Endothelial cell (in vitro differentiated cells): ENCODE measurements at places on chromosomes 12 and 14. TPM values are rescaled to one million over a fixed set of nuclear protein-coding genes. Genes with fewer than 3 reads are reported as not detected.

DNA sequence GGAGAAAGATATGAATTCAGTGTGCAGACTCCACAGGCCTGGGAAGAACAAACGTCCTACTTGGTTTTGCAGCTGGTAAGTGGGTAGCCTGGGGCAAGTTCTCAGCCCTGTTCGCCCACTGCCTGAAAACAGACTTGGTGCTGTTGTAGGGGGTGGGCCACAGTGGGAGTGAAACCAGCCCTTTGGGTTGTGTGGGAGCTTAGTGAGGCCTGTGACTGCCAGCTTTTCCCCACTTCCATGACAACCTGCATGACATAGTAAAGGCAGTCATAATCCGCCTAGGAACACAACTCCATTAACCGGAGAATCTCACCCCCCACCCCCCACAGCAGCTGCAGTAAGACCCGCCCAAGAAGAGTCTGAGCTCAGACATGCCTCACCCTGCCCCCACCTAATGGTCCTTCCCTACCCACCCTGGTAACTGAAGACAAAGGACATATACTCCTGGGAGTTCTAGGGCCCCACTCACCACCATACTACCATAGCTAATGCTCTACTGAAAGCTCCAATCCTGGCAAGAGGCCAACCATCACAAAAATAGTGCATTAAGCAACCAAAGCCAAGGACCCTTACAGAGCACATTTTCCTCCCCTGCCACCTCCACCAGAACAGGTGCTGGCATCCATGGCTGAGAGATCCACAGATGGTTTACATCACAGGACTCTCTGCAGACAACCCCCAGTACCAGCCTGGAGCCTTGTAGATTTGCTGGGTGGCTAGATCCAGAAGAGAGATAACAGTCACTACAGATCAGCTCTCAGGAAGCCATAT lies 39.8 kb upstream of the LMNTD1 start:
- no peaks in the 10 kb centered on the region for H3K4me1 ChIP-seq
- no peak for DNase-seq
- no peaks in the 10 kb centered on the region for H3K36me3 ChIP-seq
- H3K27ac ChIP-seq: no peak overlapping the region

DNA sequence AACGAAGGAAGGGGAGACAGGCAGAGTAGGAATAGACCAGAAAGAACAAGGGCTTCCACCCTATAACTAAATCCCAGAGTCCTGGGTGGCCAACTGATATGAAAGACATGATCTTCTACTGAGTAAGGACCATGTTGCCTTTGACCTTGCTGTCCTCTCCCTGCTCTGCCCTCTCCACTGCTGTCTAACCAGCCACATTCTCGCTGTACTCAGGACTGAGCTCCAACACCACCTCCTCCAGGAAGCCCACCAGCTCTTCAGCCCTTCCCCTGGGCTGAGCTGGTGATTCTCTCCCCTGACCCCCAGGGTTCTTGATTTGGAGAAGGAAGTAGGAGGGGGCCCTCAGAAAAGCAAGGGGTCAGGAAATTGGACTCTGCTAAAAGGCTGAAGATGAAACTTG lies 159.2 kb downstream of the DICER1 start:
- no peaks in the 10 kb centered on the region for H3K36me3 ChIP-seq
- no peak overlapping the region for H3K27ac ChIP-seq
- no peaks in the 10 kb centered on the region for H3K4me1 ChIP-seq
- no peak for DNase-seq

GRCh38 chr14:54220704-54221431 lies 175.9 kb upstream of the CDKN3 start:
- peaks cover 3% of the 10 kb centered on the region for H3K4me1 ChIP-seq
- peaks cover 4% of the 10 kb centered on the region for H3K27me3 ChIP-seq
- no peak overlapping the region for H3K27ac ChIP-seq
- DNase-seq: no peak
- no peak overlapping the region for H3K4me3 ChIP-seq

- no peak overlapping the region for H3K4me3 ChIP-seq
- H3K4me1 ChIP-seq: peaks cover 9% of the 10 kb centered on the region
- no peak for DNase-seq
- H3K27me3 ChIP-seq: peaks cover 5% of the 10 kb centered on the region
- H3K27ac ChIP-seq: no peak overlapping the region
Measured at GRCh38 chr14:74634481-74634880, 22.4 kb upstream of the LTBP2 start.

DNA sequence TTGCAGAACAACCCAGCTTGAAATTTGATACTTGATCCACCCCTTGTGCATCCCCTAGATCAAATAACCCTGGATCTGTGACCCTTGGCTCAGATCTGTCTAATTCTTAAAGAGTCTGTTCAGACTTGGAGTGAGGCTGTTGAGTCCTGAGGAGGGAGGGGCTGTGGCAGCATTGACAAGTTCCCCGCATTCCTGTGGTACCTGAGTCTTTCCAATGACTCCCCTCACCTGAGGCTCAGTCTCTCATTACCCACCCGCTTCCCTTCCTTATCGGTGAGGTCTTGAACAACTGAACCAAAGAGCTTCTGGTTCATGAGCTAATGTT lies 16.1 kb upstream of the HDAC7 start:
- peak overlapping the region; percentile 28 for H3K4me3 ChIP-seq
- H3K27me3 ChIP-seq: peaks cover 13% of the 10 kb centered on the region
- no peak for DNase-seq
- H3K36me3 ChIP-seq: no peaks in the 10 kb centered on the region

DNA sequence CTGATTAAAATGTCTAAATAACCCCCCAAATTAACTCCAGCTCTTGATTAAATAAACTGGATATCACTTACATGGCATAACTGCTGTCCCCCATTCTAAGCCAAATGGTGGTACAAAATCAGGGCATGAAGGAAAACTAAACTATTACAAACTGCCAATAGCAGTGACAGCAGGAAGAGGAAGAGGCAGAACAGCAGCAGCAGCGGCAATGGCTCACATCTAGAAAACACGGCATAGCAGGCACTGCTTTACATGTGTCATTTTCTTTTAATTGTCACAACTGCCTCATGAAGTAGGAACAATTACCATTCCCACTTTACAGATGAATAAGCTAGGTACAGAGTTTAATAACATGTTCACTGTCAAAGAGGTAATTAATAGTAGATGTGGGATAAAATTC lies 92.0 kb downstream of the EPS8 start:
- no peak overlapping the region for H3K27ac ChIP-seq
- H3K4me1 ChIP-seq: peaks cover 28% of the 10 kb centered on the region
- DNase-seq: no peak
- H3K36me3 ChIP-seq: no peaks in the 10 kb centered on the region
- no peaks in the 10 kb centered on the region for H3K27me3 ChIP-seq

PLA2G1B gene
- not detected for total RNA-seq

ACTR10 gene
- total RNA-seq: 50.2 TPM

DNA sequence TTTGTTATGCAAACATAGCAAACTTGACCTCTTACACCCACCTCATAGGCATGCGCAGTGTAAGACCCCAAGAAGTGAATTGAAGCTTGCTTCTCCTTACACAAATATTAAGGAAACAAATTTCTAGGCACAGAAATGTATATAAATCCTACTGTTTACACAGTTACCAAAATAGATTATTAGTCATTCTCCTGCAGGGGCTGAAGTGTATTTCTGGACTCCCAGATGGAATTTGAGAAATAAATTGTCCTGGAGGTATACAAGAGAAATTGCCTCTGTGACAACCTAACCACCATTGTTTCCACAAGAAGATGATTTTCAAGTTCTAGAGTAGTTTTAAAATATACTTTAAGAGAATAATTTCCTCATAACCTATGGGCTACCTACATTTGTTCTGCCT lies 656.0 kb upstream of the MDGA2 start:
- H3K27ac ChIP-seq: no peak overlapping the region
- no peak for DNase-seq
- H3K27me3 ChIP-seq: no peaks in the 10 kb centered on the region
- H3K4me3 ChIP-seq: no peak overlapping the region
- no peaks in the 10 kb centered on the region for H3K4me1 ChIP-seq

DNA sequence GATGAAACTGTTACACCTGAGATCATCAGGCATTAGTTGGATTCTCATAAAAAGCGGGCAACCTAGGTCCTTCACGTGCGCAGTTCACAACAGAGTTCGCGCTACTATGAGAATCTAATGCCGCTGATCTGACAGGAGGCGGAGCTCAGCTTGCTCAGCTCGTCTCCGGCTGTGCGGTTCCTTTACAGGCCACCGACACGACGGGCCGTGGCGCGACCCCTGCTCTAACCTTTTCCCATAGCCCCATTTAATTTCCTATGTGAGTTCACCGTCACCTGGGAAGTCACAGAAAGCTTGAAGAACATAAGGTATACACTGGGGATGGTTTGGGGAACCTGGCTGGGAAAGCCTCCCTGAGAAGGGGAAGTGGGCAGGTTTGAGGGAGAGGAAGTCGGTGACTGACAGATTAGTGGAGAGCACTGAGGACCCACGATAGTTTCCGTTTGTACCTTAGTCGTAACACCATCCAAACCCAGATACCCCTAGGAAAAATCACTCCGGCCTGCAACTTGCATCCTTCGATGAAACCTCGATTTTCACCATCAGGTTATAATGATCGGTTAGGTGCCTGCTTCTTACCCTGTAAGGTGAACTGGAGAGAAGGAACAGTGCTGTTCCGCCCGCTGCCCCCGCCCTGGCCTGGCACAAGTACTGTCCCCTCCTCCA lies 2.8 kb upstream of the AAAS start:
- H3K4me1 ChIP-seq: peaks cover 34% of the 10 kb centered on the region
- peaks cover 6% of the 10 kb centered on the region for H3K36me3 ChIP-seq
- peak overlapping the region; percentile 87 for H3K4me3 ChIP-seq

DNA sequence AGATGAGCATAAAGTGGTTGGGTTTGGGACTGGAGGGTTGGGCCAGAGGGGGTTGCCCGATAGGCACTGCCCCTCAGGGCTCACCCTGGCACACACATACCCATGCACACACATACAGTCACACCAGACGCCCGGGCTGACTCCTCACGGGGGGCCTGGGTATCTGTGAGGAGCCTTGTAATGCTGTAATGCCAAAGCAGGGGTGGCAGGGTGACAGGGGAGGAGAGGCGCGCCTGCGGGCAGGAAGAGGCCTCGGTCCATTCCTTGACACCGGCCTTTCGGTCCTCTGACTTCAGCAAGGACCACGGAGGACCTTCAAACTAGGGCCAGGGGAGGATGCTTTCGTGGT lies 375 bp downstream of the FAIM2 start:
- no peak for DNase-seq
- no peaks in the 10 kb centered on the region for H3K36me3 ChIP-seq
- peaks cover 23% of the 10 kb centered on the region for H3K4me1 ChIP-seq
- H3K4me3 ChIP-seq: no peak overlapping the region

- DNase-seq: no peak
- peaks cover 3% of the 10 kb centered on the region for H3K4me1 ChIP-seq
- H3K36me3 ChIP-seq: no peaks in the 10 kb centered on the region
- no peak overlapping the region for H3K4me3 ChIP-seq
- no peaks in the 10 kb centered on the region for H3K27me3 ChIP-seq
- no peak overlapping the region for H3K27ac ChIP-seq
Measured at GRCh38 chr12:116101991-116102390, 175.5 kb downstream of the MED13L start.

PHLDA1 gene
- 50.3 TPM for total RNA-seq

- H3K4me1 ChIP-seq: peaks cover 16% of the 10 kb centered on the region
- no peak overlapping the region for H3K27ac ChIP-seq
- H3K36me3 ChIP-seq: no peaks in the 10 kb centered on the region
- DNase-seq: no peak
Measured at GRCh38 chr12:79374545-79374944, 316.2 kb downstream of the PAWR start.

GRCh38 chr12:116818341-116818856 lies 62.8 kb downstream of the HRK start:
- peaks cover 16% of the 10 kb centered on the region for H3K27me3 ChIP-seq
- no peaks in the 10 kb centered on the region for H3K36me3 ChIP-seq
- peak overlapping the region; percentile 99 for H3K27ac ChIP-seq
- DNase-seq: no peak

RERG gene
- 2.5 TPM for total RNA-seq

GRCh38 chr14:37545174-37545573 lies 49.9 kb downstream of the FOXA1 start:
- H3K4me1 ChIP-seq: no peaks in the 10 kb centered on the region
- H3K27me3 ChIP-seq: no peaks in the 10 kb centered on the region
- H3K36me3 ChIP-seq: no peaks in the 10 kb centered on the region
- no peak for DNase-seq
- H3K4me3 ChIP-seq: no peak overlapping the region
- H3K27ac ChIP-seq: no peak overlapping the region

GRCh38 chr12:105644770-105645169 lies 314.3 kb downstream of the C12orf75 start:
- H3K27ac ChIP-seq: no peak overlapping the region
- H3K4me1 ChIP-seq: no peaks in the 10 kb centered on the region
- H3K4me3 ChIP-seq: no peak overlapping the region
- DNase-seq: no peak
- peaks cover 3% of the 10 kb centered on the region for H3K27me3 ChIP-seq
- no peaks in the 10 kb centered on the region for H3K36me3 ChIP-seq

- peaks cover 4% of the 10 kb centered on the region for H3K4me1 ChIP-seq
- H3K27ac ChIP-seq: no peak overlapping the region
- H3K4me3 ChIP-seq: no peak overlapping the region
- H3K27me3 ChIP-seq: no peaks in the 10 kb centered on the region
- DNase-seq: no peak
- no peaks in the 10 kb centered on the region for H3K36me3 ChIP-seq
Measured at GRCh38 chr12:726281-727140, 25.9 kb upstream of the WNK1 start.

DNA sequence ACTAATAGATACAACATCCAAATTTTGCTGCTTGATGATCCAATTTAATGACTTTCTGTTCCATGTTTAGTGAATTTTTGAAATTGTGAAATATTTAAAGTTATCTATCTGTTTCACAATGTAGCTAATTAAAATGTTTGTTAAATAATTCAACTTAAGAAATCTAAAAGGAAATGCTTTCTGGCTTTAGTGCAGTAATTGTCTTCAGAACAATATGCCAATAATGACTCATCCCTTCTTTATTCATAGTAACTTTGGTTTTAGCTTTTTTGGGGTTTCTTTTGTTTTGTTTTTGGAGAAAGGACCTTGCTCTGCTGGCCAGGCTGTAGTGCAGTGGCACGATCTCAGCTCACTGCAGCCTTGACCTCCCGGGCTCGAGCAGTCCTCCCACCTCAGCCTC lies 479.2 kb upstream of the RGS6 start:
- no peak overlapping the region for H3K27ac ChIP-seq
- no peaks in the 10 kb centered on the region for H3K27me3 ChIP-seq
- peak overlapping the region; percentile 57 for H3K4me3 ChIP-seq

- no peak overlapping the region for H3K4me3 ChIP-seq
- peaks cover 4% of the 10 kb centered on the region for H3K27me3 ChIP-seq
- H3K27ac ChIP-seq: no peak overlapping the region
- H3K4me1 ChIP-seq: peaks cover 7% of the 10 kb centered on the region
Measured at GRCh38 chr14:96203635-96204034, 1.0 kb upstream of the BDKRB2 start.

KRT2 gene
- total RNA-seq: not detected

- no peaks in the 10 kb centered on the region for H3K4me1 ChIP-seq
- H3K27ac ChIP-seq: no peak overlapping the region
- no peak overlapping the region for H3K4me3 ChIP-seq
- peak; percentile 40 for DNase-seq
Measured at GRCh38 chr14:63174760-63175191, 29.5 kb upstream of the RHOJ start.

GRCh38 chr12:65825507-65826352 lies 1.4 kb downstream of the HMGA2 start:
- H3K27me3 ChIP-seq: peaks cover 12% of the 10 kb centered on the region
- DNase-seq: peak; percentile 60
- H3K27ac ChIP-seq: no peak overlapping the region
- H3K36me3 ChIP-seq: peaks cover 4% of the 10 kb centered on the region

- DNase-seq: no peak
- H3K27ac ChIP-seq: no peak overlapping the region
- H3K36me3 ChIP-seq: no peaks in the 10 kb centered on the region
Measured at GRCh38 chr12:92192360-92192759, 46.7 kb upstream of the BTG1 start.

- H3K4me3 ChIP-seq: no peak overlapping the region
- DNase-seq: no peak
- H3K4me1 ChIP-seq: no peaks in the 10 kb centered on the region
- H3K36me3 ChIP-seq: no peaks in the 10 kb centered on the region
- no peak overlapping the region for H3K27ac ChIP-seq
Measured at GRCh38 chr12:92047393-92047826, 98.2 kb downstream of the BTG1 start.
